ENCODE measurements at places on chromosomes 2 and 18.
A peak's percentile ranks its signal among the peaks of the same experiment; 100 is the strongest.

- no peak for DNase-seq
These were observed 58.2 kb downstream of the SLC9A2 start for GRCh38 chr2:102677244-102678215.

DNA sequence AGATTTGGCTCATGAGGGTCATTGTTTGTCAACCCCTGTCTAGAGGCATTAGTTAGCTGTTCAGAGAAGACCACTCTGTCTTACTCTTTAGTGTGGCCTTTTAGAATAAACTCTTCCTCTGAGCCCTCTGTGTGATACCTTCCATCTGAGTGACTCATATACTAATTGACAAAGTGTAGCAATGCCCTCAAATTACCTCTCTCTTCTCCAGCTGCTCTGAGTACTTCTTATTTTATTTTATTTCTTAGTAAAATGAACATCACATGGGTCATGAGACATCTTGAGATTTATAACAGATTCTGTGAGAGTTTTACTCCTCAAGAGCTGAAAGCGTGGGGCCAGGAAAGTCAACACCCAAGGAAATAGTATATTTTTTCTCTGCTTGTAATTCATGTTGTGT lies 67.4 kb downstream of the KCTD18 start:
- DNase-seq, result no peak

DNA sequence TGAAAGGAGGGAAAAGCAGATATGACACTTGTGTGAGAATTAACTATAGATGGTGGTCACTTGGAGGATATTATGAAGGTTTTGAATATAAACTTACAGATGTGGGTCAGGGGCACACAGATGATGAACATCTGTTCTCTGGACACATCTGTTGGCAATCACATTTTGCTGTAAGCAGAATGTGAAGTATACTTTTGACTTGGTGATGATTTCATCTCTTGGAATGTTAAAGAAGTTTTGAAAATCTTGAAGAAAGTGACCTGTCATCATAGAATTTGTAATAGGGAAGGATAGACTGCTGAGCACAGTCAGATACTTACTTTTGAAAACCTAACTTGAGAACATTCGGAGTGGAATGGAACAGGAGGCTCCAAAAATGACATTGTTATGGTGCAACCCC lies 40.2 kb downstream of the PIKFYVE start:
- no peak for DNase-seq

DNA sequence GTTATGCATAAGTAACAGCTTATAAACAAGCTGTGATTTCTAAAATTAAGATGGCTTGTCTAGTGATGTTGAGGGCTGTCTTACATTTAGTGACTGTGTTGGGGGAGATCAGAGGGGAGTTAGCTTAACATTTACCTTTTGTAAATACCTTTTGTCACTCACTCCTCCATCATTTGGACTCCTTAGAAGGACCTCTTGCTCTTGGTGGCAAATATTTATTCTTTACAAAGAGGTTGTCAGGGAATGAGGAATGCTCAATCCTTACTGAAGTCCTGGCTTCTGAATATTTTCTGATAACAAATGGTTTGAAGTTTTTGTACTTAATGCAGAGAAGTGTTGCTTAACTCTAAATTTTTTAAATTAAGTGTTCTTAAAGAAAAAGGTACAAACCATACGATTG lies 438.8 kb upstream of the FAM98A start:
- no peak for DNase-seq

DNA sequence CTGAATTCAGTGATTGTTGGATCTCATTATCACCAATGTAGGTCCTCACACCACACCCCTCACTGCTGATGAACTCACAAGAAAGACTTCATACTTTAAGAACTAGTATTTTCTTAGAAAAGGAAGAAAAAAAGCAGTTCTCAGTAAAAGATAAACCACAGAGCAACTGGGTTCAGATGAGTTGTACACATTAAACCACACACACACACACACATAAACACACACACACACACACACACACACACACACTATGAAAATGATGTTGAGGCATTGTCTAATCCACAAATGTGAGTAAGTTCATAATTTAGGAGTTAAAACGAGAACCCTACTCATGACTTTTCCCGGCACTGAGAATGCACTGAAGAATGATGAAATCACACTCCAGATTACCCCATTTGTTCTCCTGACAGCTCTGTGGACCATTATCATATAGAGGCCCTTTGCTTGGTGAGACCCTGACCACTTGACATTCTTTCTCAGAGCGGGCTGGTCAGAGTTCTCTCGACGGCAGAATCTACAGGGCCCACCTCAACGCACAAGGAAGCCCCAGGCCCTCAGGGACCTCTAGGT lies 106.2 kb downstream of the BCL2 start:
- no peak for DNase-seq

GRCh38 chr18:56913941-56914340 lies 232.9 kb upstream of the BOD1L2 start:
- no peak for DNase-seq

DNA sequence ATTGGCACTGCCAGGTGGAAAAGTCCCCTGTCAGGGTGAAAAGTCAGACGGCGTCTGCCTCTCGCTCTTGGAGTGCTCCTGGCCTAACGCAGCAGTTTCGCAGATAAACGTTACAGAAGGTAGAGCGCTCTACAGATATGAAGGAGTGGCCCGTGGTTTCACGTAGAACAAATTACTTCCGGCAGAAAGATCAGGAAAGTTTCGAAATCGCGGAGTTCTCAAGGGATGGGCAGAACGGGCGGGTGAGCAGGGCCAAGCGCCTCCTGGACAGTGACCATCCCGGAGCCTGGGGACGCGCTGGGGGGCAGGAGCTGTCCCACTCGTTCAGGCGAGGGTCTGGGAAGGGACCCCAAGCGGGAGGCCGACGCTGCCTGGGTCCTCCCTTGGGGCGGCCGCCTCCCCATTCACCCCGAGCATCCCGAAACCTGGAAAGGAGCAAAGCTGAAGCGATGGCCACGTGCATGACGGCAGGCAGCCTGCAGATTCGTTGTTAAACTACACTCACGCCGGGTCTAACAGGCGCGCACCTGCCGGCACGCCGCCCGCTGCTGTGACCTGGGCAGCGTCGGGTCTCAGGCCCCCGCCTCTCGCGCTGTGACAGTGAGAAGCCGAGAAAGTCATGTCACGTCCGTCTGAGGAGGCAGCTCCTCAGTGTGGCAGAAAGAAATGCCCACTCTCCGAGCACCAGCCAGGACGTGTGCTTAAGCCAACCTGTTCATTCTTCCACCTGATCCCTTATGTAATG lies 122.9 kb upstream of the SALL3 start:
- DNase-seq, result no peak

GRCh38 chr2:190794377-190794776 lies 86.2 kb upstream of the GLS start:
- no peak for DNase-seq

DNA sequence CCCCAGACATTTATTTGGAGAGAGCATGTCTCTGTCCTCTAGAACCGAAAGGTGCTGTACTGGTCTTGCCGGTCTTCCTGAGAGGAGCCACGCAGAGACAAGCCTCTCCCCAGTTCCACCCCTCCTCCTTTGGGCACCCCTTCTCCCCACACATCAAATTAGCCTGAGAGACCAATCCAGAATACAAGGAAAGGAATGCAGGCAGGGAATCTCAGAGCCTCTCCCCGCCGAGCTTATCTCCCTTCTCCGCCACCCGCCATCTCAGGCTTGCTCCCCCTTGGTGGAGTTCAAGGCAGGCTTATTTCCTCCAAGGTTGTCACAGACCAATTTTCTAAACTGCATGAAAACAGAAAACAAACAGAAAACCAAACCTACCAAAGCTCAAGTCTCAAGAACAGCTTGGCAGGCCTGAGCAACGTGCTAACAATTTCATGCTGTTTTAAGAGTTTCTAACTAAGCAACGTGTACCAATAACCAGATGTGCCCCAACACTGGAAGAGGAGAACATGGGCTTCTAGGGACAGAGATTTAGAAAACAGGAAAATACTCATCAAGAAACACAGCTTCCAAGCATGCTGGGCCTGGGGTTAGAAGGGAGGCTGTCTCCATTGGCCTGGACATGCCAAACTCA lies 124.5 kb upstream of the PKDCC start:
- no peak for DNase-seq

GRCh38 chr2:134144081-134144596 lies 109.7 kb upstream of the MGAT5 start:
- no peak for DNase-seq

DNA sequence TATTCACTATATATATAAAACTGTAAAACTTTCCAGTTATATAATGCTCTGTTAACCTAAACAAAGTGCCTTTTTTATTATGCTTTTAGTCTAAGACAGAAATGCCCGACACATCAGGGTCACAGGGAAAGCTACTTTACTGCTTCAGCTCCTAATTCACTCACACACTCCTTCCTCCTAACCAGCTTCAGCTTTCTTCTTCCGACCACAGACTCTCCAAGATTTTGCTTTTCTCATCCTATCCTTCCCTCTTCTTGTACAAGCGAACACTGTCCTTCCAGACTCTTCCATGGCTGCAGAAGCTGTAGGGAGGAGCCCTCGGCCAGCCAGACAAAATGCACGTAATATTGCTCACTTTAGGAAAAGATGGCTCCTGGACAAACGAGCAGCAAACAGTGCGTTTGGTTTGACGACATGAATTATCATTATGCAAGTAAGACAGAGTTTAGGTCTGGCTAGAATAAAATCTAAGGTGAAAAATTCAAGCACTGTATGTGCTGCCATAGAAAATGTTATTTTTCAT lies 47.5 kb upstream of the HNRNPA3 start:
- peak; percentile 24 for DNase-seq

DNA sequence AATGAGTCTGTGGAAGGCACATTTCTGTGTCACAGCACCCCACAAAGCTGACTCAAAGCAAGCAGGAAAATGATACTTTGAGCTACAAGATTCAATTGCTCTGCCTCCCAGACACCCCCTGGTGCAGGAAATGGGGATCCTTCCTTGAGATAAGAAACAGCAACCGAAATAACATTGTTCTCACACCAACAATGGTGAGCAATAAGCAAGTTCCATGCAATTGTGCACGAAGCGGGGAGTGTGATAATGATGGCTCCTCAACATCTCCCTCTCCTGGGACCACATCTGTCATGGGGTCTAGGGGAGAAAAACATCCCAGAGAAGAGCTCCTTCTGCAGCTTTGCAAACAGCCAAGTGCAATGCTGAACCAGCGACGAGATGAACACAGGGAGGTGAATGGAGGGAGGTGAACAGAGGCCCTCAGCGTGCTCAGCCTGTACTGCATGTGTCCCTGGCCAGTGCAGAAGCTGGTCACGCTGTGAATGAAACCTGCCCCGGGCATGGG lies 67.7 kb downstream of the PDCL3 start:
- no peak for DNase-seq

DNA sequence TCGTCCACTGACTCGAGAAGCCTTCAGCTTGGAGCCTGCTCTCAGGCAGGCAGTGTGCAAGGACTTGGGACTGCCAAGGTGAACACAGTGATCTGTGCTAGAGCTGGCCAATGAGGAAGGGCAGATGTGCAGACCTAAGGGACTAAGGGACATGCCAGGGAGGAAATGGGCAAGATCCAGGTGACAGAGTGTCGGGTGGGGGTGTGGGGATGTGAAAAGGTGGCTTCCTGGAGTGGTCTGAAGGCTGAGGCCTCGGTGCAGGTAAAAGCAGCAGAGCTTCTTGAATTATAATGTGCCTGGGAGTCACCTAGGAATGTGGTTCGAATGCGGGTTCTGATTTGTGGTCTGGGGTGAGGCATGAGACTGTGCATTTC lies 42.0 kb downstream of the STEAP3 start:
- DNase-seq, result no peak

- no peak for DNase-seq
These were observed 263.2 kb downstream of the PARD3B start for GRCh38 chr2:204808494-204808893.

DNA sequence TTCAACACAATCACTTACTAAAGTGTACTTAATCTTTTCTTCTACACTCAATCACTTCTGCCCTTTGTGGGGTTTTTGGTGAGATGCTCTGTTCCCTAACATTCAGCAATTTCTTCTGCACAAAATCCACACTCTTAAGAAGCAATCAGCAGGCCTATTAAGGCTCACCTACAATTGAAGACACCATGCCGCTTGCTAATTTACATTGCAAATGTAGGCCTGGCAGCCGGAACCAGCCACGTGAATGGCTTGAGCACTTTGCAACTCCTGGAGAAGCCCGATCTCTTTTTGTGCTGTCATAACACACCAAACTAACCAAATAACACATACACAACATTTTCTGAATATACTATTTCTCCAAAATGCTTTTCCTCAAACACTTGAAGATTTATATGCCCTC lies 66.3 kb downstream of the NYAP2 start:
- no peak for DNase-seq

DNA sequence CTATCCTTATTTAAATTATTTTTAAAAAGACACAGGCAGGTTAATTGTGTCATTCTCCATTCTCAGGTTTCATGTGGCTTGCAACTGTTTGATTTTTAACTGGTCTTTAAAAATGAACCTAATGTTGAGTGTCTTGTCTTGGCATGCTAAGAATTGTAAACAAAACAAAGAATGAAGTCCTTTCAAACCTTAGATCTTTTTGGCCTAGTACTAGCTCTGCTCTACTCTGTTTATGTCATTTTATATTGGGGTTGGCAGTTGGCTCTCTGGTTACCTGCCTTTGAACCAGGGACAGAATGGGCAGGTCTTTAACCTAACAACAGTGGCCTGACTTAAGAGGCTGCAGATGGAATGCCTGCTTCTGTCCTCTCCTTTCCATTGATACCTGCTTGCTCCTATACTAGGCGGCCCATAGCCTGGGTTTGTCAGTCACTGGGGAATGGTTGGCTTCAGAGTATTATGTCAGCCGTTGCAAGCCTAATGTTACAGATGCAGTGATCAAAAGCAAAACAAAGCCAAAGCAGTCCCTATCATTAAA lies 85.5 kb downstream of the MTA3 start:
- no peak for DNase-seq

GRCh38 chr2:192072778-192073177 lies 122.0 kb downstream of the TMEFF2 start:
- no peak for DNase-seq

DNA sequence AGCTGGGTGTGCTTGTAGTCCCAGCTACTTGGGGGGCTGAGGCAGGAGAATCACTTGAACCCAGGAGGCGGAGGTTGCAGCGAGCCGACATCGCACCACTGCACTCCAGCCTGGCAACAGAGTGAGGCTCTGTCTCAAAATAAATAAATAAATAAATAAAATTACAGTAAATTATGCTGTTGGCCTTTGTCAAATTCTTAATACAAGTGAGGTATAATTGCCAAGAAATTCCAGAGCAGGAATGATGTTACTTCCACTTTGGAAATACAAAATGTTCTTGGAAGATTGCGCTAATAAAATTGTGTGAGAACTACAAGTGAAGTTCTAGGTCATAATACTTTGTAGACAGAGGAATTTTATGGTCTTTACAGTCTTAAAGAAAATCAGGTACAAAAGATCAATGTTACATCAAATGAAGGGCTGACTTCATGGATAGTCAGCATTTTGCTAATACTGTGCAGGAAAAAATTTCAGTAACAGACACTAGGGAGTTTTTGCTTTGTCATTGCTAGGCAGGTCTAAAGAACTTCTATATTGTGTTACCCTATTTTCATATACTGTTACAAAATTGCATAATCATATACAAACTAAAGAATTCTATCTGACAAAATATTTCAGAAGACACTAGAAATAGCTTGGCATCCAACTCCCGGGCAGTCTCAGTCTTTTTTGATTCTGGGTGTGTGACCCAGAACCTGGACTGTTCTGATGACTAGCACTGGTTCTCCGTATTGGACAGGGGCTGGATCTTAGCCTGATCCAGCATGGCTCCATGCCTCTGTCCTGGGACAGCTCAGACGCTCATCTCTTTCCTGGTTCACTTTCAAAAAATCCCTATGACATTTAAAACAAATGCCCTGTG lies 76.0 kb upstream of the STK17B start:
- DNase-seq, result no peak

Measured in NCI-H2081 (cell line).